ENCODE measurements at places on chromosomes 11 and 22.

DNA sequence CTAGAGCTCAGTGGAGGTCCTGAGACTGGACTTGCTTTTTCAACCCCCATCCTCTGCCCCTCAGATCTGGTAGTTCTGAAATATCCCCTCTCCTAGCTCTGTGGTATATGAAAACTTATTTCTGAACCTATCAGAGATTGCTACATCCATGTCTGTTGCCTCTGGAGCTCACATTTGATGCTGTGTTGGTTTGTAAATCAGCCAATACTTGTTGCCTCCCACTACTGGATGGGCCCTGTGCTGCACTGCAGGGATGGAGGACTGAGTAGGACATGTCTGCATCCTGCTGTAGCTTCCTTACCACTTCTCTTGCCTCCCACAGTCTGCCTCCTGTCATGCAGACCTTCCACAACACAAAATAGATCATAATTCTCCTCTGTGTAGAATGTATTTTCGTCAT lies 5.2 kb downstream of the OLFML1 start:
- DNase-seq, result no peak

- no peak for DNase-seq
Observed at GRCh38 chr11:79226126-79226525, 214.7 kb downstream of the TENM4 start.

DNA sequence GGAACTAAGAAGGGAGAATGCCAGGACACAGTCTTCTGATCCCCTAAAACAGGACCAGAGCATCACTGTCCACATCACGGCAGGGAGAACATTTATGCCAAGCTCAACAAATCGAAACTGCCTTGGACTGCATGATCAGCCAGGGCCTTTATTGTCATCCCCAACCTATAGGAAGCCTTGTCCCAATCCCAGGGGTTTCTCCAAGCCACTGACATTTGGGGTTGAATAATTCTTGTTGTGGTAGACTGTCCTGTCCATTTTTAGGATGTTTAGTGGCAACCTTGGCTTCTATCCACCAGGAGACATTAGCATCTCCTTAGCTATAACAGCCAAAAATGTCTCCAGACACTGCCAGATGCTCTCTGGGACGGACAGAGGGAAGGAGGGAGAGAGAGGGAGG lies 37.1 kb downstream of the RPL27A start:
- DNase-seq, result no peak

DNA sequence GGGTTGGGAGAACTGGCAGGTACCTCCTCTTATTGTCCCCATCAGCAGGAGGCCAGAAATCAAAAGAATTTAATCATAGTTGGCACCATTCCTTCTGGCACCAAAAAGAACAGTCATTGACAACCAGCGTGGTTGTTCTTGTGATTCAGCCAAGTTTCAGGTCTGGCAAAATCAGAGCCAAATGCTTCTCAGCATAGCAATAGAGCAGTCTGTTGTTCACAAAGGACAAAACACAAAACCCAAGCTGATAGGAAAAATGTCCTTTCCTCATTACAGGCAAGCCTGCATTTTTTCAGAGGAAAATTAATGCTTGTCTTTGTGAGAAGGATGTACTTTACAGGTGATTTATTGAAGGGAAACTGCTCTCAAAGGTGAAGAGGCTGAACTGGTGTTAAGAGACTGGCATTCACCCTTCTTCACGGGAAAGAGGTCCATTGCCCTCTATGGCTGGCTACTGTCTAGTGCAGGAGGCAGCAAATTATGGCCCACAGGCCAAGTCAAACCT lies 241.8 kb upstream of the ARHGAP42 start:
- no peak for DNase-seq

DNA sequence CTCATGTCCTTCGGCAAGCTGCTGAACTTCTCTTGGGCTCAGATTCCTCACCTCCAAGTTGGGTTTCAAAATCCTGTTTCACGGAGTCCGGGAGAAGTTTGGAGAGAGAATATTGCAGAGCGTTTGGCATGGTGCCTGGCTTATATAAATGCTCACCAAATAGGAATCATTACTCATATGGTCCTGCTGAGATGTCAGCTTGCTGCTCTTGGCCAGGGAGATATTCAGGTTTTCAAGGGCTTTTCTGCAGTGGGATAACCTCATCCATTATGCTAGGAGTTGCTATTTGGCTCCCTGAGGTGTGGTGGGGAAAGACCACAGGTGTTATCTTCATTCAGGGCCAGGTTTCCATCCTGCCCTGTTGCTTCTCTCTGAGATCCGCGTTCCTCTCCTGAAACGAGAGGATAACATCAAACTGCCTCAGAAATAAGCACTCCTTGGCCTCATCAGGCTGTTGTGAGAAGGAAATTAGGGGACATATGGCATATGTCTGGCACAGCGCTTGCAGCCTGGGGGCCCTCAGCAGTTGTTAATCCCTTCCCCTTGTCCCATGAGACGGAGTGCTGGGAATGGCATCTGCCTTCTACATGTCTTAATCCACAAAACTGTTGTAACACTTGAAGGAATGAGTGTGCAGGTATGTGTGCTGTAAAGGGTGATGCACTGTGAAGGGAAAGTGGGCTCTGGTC lies 29.9 kb upstream of the ACER3 start:
- DNase-seq, result no peak

GRCh38 chr22:49212466-49212865 lies 615.2 kb downstream of the BRD1 start:
- no peak for DNase-seq

- DNase-seq, result no peak
Observed at GRCh38 chr11:118740892-118741291, 50.1 kb downstream of the DDX6 start.

DNA sequence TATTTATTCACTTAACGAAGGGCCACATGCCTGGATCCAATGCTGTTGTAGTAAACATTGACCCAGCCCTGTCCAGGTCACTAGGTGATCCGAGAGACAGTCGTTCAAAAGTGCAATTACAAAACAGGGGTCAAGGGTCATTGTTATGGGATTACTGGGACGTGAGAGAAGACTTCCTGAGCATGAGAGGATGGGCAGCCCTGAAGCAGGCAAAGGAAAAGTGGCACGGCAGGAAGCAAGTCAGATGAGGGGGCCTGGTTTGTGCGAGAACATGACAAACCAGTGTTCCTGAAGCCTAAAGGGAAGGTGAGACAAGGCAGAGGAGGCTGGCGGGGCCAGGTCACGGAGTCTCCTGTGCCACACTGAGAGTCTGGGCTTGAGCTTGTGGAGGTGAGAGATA lies 15.8 kb upstream of the MMP20 start:
- no peak for DNase-seq

- no peak for DNase-seq
Observed at GRCh38 chr22:46033256-46034200, 56.6 kb upstream of the WNT7B start.

GRCh38 chr22:31134688-31135087 lies 5.6 kb downstream of the PLA2G3 start:
- no peak for DNase-seq

GRCh38 chr11:114216796-114217180 lies 79.4 kb upstream of the NNMT start:
- DNase-seq, result no peak
